ENCODE measurements at places on chromosomes 3 and 15.

- DNase-seq, result no peak
These were observed 49.4 kb downstream of the NFKBIZ start for GRCh38 chr3:101898752-101899169.

- DNase-seq, result no peak
These were observed 1305.2 kb downstream of the SI start for GRCh38 chr3:163773136-163773535.

GRCh38 chr3:192215-192929, 4.2 kb upstream of the CHL1 start:
- DNase-seq, result no peak

DNA sequence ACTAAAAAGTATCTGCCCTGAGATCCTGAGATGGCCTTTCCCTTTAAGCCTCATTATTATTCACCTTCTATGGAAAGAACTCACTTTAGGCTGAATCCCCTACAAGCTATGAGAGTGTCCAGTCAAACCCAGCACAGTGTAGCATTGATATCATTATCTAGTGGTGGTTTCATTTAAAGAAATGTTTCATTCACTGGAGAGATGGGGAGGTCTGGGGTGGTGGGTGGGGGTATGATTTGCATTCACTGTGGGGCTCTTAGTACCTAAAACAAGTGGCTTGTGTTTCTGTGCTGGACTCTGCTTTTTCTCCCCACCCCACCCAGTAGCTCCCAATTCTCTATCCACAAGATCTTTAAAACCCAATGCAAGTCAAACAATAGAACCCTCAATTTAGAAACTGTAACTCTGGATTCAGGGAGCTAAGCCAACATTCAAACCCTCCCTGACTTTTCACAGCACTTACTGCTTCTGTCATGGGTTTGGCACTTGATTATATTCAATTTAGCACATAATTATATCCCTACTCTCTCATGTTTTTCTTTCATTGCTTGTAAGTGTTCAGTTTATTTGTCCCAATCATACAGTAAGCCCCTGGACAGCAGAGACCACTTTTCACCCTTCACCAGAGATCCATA, 310.5 kb upstream of the THBS1 start:
- DNase-seq, result no peak

DNA sequence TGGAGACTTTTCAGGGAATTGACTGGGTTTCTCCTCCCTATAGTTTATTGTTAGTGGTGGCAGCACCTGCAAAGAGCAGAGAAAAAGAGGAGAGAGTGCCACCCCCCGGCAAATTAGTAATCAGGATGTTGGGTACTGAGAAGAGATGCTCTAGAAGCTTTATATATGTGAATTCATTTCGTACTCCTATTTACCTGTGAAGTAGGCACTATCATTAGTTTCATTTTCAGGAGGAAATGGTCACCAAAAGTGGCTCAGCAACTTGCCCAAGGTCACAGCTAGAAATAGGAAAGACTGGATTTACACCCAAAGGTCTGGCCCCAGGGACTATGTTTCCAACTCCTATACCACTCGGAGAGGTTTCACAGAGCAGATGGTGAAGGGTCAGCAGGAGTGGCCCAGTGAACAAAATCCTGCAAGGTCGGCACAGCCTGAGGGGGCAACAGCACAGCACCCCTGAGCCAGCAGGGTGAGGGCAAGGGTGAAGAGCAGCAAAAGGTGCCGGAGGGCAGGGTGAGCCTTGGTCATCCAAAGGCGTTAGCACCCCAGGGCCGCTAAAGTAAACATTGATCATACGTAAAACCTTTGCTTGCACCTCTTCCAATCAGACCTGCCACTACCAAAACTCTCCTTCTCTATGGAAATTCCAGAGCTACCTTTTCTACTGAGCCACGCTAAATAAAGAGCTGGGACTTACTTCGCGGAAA, 23.6 kb downstream of the VGLL4 start:
- no peak for DNase-seq

DNA sequence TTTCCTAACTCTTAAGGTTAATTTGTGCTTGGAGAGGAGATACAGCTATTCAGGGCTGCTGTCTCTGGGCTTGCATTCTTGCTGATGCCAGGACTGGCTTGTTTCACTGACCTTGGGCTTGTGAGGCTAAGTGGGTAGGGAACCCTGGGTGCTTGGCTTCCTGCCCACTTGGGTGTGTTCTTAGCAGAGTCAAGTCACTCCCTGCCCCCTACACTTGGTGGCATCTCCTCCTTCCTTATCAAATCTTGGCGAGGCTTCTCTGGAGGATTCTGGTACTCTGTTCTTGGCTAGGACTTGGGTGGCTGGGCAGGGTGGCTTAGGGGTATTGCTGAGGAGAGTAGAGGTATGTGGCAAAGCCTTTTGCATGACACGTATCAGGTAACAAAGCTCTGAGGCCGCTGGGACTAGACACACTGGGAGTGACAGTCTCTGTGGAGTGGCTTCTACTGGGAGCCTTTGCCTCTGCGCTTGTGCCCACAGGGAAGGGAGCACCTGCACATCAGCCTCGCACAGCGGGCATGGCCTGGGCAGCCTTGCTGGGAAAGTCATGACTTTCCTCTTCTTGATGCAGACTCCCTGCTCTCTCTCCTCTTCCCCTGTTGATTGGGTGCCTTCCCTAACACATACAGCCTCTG, 41.8 kb downstream of the CHCHD6 start:
- no peak for DNase-seq

GRCh38 chr3:138724443-138724842, 110.3 kb downstream of the PIK3CB start:
- no peak for DNase-seq

GRCh38 chr15:31517711-31518110, 191.1 kb downstream of the KLF13 start:
- peak; percentile 36 for DNase-seq

DNA sequence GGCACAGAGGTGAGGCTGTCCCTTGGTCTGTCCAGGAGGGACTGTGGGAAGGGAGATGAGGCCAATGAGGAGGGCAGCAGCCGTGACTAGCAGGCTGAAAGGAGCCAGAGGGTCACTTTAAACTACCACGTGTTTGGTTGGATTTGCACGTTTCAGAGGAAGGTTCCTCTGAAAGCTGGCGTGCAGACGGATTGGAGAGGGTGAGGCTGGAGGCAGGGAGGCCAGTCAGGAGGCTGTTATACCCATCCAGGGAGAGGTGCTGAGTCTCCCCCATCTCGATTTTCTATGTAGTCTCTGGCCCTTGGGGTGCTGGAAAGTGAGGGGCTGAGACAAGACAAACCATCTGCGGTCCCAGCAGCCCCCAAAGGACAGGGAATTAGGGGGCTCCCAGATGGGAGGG, 60.0 kb upstream of the SLC6A1 start:
- DNase-seq, result no peak

DNA sequence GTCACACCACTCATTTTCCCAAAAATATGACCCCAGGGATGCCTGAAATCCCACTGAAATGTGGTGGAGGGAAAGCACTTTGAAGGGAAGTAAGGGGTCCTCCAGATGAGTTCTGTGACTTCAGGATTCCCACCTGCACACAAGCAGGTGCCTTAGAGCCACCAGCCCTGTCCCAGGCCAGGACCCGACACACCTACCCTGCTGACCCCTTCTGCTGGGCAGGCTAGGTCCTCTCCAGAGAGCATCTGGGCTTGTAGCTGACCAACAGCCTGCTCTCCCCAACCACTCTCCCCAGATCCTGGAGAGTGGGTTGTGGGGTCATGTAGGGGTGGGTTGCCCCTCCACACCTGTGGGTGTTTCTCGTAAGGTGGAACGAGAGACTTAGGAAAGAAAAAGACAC, 14.9 kb upstream of the CILP start:
- no peak for DNase-seq

- DNase-seq, result no peak
These were observed 1.4 kb downstream of the LOXL1 start for GRCh38 chr15:73927476-73928240.

GRCh38 chr3:126607214-126607908, 47.6 kb downstream of the TXNRD3 start:
- DNase-seq, result no peak
